ENCODE measurements at places on chromosomes 7 and 10. TPM values are rescaled to one million over a fixed set of nuclear protein-coding genes. Genes with fewer than 3 reads are reported as not detected.
A peak's percentile ranks its signal among the peaks of the same experiment; 100 is the strongest.

- DNase-seq: no peak
Observed at GRCh38 chr10:59133841-59134593, 42.4 kb upstream of the PHYHIPL start.

- no peak for DNase-seq
Observed at GRCh38 chr10:14156104-14156503, 174.6 kb downstream of the FRMD4A start.

- DNase-seq: no peak
Observed at GRCh38 chr10:86151613-86152012, 215.0 kb downstream of the GRID1 start.

GRCh38 chr7:92678291-92678920 lies 88.2 kb upstream of the FAM133B start:
- DNase-seq: no peak

GRCh38 chr10:75404815-75405597 lies 3.4 kb upstream of the ZNF503 start:
- DNase-seq: peak; percentile 41

DNA sequence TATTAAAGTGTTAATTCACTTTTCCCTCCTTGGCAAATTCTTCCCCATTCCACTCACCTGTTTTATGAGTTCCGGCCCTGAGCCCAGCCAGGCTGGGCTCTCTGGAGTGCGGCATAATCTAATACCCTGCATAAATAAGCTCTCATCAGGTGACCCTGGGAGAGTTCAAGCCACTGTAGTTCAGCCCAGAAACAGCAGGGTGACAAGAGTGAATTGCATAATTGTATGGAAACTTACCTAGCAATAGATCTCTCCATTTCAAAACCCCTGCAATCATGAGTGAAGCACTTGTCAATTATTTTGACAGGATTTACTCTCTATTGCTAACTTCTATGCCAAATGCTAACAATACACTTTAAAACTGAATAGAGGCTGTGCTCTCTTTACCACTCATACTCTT lies 94.7 kb downstream of the OSBPL3 start:
- no peak for DNase-seq

DNA sequence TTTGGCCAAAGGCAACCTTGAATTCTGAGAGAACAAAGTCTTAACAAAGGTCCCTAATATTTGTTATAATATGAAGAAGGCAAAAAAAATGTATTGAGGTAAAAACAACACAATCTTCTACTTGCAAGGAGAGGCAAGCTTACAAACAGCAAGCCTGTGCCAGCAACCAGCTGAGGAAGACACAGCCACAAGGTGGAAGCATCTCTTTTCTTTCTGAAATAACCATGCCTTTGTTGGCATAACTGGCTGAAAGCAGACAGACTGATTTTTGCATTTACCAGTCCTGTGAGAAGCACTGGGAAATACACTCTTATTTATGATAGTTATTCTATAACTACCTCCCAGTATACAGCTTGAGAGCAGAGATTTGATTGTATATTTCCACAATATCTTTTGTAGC lies 292.0 kb downstream of the PHTF2 start:
- DNase-seq: no peak

- DNase-seq: peak; percentile 52
Observed at GRCh38 chr7:66099551-66100407, 14.9 kb upstream of the CRCP start.

GRCh38 chr7:141198194-141198958 lies 124.5 kb downstream of the TMEM178B start:
- no peak for DNase-seq

DNA sequence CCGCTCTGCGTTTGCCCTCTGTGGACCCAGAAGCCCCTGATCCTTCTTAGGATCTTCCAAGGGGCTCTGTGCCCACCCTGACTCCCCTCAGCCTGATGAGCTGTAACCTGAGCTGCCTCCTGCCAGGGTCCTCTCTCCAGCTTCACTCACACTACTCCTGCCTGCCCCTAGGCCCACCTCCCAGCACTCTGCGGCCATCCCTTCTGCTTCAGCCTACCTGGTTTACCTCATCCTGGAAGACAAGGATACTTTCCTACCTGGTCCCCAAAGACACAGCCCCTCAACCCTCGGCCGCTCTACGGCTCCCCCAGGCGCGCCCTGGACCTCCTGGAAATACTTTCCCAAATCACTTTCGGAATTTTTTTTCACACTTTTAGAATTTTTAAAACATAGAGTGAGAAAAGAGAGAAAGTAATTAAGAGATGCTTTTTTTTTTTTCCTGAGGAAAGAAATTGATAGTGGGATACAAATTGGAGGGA lies 6.4 kb upstream of the ZNF862 start:
- DNase-seq: no peak

DNA sequence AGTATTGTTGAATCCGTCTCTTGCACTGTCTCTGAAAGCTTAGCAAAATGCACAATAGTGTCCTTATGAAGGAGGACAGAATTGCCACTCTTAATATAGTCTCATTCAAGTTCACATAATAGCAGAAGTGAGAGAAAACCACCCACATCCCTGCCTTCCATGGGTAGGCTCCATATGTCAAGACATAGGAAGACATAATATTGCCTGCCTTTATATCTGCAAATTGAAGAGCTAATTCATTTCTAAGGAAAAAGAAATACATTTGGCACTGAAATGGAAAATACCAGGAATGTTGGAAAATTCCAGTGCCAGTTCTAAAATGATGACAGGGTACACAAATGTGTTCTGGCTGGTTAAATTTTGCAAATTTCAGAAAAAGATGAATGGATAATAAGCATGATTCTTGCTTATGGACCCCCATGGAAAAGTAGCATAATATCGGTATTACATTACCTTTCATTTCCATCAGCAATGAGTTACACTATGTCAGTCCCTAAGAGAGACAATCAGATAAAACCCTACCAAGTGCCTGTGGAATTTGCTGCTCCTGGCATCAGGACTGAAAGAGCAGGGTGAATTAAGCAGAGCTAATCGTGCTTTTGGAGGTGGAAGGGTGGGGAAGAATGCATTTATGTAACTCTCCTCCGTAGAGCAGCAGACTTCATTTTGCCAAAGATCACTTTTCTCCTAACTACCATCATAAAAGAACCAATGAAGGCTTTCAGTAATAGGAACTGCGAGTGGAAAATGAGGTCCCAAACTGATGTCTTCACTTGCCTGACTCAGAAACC lies 312.6 kb downstream of the FGFR2 start:
- no peak for DNase-seq

DNA sequence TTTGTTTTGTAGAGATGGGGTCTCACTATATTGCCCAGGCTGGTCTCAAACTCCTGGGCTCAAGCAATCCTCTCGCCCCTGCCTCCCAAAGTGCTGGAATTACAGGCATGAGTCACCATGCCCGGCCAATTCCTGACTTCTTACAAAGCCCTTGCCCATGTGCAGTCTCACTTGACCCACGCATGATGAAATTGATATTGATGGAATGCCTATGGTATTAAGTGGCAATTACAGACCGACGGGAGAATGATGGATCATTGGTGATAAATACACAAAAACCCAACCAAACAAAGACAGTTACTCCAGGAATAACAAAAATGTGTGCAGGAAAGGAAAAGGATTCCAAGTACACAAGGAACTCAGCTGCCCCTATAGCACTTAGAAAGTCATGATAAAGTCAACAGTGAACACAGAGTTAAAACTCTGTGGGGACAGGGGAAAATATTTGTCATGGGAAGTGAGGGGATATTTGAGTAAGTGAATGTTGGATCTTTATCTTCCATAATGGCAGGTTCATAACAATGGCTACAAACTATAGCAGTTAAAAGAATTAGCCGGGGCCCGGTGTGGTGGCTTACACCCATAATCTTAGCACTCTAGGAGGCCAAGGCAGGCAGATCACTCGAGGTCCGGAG lies 21.6 kb downstream of the HIP1 start:
- DNase-seq: no peak

DNA sequence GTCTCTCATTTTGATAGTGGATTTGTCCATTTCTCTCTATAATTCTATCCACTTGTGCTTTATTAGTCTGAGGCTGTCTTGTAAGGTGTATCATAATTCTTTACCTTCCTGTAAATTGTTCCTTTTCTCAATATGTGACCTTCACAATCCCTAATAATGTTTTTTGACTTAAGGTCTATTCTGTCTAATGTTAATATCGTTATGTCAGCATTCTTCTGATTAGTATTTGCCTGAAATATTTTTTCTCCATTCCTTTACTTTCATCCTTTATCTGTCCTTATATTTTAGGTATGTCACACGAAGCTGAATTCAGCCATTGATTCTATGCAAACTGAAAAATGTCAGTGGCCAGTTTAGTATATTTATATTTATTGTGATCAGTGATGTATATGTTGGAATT lies 99.8 kb downstream of the HBP1 start:
- no peak for DNase-seq

Gene DNAJB6
- 193 TPM for total RNA-seq

Gene VPS37D
- 3.3 TPM for total RNA-seq

Gene EMX2
- total RNA-seq: 0.42 TPM

Gene CCDC201
- not detected for total RNA-seq

Gene ITGB1
- 551 TPM for total RNA-seq

Gene TSPAN15
- 8.3 TPM for total RNA-seq

Gene NUTM2A
- total RNA-seq: 1.9 TPM

Gene MRLN
- not detected for total RNA-seq
